Brain (organoid and tissue), 16 donors: ENCODE measurements at places on chromosomes 2 and 18. TPM values are rescaled to one million over a fixed set of nuclear protein-coding genes. Genes with fewer than 3 reads are reported as not detected.

CCDC141 gene
- not detected for polyA plus RNA-seq

TP53I3 gene
- 31.7 TPM for polyA plus RNA-seq

SFT2D3 gene
- polyA plus RNA-seq: 5.2 TPM

PLGLB1 gene
- 1.0 TPM for polyA plus RNA-seq

PPP3R1 gene
- polyA plus RNA-seq: 69.5 TPM

DNAH7 gene
- 0.75 TPM for polyA plus RNA-seq

UGT1A8 gene
- not detected for polyA plus RNA-seq

ZNF516 gene
- 29.0 TPM for polyA plus RNA-seq

COBLL1 gene
- polyA plus RNA-seq: 4.3 TPM
